ENCODE measurements at places on chromosomes 1 and 21.
A peak's percentile ranks its signal among the peaks of the same experiment; 100 is the strongest.

GRCh38 chr1:157993147-157993917 is at the start of gene KIRREL1:
KIRREL1 (plus strand) TSS chr1:157993645; CDS start chr1:157993677, 32 bp downstream.
- DNase-seq = no peak

DNA sequence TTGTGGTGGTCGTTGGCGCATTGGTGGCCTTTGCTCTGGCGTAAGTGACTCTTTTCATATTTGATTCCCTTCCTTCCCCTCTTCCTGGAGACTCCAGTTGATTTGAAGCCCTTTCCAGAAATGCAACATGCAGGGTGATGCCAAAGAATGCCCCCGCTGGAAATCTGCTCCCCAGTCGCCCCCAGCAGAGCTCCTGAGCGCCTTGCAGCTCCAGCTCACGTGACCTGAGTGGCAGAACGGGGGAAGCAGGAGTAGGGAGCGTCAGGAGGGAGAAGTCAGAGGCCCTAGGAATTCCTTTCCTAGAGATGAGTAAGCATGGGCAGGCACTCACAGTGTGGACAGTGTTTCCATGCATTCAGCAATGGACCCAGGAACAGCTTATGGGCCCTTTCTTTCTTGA is 255.9 kb downstream of the CACNA1E start:
- no peak for DNase-seq

- DNase-seq = no peak
These were observed 692.0 kb upstream of the NR5A2 start for GRCh38 chr1:199335496-199335895.

GRCh38 chr1:182493063-182493462 is 43.1 kb downstream of the RGSL1 start:
- no peak for DNase-seq

DNA sequence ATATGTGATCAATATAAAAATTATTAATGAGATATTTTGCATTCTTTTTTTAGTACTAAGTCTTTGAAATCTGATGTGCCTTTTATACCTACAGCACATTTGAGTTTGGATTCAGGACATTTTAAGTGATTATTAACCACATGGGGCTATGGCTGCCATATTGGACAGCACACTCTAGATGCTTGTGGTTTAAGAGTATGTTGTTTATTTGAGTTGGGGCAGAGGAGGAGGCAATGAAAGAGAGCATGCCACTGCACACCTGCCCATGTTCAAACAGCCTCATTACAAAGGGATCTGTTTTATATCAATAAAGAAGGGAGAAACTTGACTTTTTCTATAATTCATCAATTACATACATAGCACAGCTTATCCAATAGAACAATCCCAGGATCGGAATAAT is 99.4 kb upstream of the EDEM3 start:
- DNase-seq = no peak

DNA sequence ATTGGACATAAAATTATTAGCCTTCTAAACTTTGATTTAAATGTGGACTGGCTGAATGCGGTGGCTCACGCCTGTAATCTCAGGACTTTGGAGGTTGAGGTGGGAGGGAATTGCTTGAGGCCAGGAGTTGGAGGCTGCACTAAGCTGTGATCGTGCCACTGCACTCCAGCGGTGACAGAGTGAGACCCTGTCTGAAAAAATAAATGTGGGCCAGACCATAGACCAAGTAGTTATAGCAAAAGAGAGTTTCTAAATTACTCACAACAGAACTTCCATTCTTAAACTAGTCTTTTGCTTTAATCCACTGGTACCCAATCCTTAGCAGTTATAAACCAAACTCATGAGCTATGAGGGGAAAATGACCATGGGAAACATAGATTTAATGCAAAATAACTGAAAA is 35.2 kb downstream of the RAP1A start:
- no peak for DNase-seq

- peak; percentile 65 for DNase-seq
These were observed 350 bp upstream of the S100A6 start for GRCh38 chr1:153536012-153536670.

DNA sequence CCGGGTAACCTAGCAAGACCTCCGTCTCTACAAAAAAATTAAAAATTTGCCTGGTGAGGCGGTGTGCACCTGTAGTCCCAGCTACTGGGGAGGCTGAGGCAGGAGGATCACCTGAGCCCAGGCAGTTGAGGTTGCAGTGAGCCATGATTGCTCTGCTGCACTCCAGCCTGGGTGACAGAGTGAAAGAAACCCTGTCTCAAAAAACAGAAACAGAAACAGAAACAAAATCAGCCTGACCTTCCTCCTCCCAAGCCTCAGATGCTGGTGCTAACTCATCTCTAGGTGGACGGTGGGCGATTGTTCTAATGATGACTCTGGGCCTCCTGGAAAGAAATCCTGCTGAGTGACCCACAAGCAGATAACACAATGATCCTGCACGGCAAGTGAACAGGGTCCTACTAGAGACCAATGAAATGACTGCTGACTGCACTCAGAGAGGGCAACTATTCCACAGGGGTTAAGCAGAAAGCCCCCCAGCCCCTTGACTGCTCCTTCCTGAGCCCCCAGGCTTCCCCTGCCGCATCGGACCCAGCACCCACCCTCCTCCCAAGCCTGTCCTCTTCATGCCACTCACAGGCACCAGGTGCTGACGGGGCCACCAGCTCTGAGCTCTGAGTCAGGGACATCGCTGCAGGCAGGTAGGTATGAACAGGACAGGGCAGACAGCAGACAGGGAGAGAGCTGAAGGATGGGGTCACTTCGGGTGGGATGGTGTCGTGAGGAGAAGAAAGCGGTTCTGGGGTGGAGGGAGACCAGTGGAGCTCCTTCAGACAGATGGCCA is 27.8 kb upstream of the LRRC38 start:
- no peak for DNase-seq

DNA sequence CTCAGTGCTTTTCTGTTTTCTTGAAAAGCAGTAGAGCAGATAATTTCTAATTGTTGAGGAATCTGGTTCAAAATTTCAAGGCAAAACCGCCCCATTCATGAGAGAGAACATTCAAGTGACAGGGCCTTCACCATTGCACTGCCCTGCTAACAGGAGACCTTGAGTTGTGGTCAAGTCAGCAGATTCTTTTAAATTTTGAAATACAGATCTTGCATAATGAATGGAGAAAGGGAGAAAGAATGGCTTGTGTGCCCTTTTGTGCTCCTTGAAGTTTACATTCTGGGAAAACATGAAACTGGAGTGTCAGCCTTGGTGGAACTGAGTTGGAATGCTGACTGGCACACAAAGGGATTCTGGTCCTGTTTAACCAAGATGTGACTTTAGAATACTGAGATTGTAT is 164.5 kb upstream of the UBE2U start:
- DNase-seq = no peak

DNA sequence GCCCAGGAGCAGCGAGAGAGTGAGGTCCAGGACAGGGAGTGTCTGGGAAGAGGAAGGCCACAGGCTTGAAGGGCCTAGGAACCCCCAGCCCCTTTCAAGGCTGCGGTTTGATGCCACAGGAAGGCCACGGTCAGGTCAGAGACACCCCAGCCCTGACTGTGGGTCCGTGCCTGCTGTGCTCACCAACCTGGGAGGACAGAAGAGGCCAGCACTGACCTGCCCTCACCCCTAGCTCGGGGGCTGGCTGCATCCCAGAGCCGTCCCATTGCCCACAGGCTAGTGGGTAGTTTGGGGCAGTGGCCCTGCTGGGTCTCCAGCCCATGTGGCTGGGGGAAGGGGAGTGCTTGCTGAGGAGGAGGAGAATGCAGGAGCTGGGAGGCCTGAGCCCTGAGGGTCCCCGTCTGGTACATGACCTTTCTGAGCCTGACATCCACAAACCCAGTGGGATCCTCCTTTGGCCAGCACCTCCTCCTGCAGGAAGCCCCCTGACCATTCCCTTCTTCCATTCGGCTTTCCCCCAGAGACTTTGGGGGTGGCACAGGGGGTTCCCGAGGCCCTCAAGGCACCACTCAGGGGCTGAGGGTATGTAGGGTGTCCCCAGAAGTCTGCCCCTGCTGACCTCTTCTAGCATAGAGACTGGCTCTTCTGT is 54.3 kb downstream of the WNT9A start:
- DNase-seq = peak; percentile 2

DNA sequence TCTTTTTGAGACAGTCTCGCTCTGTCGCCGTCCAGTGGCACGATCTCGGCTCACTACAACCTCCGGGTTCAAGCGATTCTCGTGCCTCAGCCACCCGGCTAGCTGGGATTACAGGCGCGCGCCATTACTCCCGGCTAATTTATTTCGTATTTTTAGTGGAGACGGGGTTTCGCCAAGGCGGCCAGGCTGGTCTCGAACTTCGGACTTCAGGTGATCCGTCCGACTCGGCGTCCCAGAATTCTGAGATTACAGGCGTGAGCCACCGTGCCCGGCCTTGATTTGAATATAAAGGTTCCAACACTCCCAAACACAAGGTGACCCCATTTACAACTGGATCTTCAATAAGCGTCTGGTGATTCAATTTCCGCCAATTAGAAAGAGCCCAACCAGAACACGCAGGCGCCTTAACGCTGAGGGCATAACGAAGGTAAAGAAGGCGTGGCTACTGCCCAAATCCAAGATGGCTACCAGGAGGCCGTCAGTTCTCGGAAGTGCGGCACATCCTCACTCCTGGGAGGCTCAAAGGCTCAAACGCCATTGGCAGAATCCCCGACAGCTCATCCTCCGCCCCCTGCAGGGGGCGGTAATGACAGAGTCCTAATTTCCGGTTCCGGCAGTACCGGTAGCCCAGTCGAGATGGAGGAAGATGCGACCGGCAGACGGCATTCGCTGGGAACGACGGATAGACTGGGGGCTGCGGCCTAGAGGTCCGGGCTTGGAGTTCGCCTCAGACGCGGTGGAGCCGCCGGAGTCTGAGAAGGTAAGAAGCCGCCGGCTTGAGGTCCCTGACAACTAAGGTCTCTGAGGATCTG is at the start of gene SLC25A44:
Gene SLC25A44, plus strand, starts transcription at position 617 of the 812 bp plus-strand sequence. CDS start 5,744 bp downstream, outside the sequence.
- DNase-seq = peak; percentile 90

GRCh38 chr1:224900062-224900630 is 29.3 kb upstream of the DNAH14 start:
- no peak for DNase-seq

- DNase-seq = no peak
These were observed 15.7 kb downstream of the FTCD start for GRCh38 chr21:46139686-46140085.

DNA sequence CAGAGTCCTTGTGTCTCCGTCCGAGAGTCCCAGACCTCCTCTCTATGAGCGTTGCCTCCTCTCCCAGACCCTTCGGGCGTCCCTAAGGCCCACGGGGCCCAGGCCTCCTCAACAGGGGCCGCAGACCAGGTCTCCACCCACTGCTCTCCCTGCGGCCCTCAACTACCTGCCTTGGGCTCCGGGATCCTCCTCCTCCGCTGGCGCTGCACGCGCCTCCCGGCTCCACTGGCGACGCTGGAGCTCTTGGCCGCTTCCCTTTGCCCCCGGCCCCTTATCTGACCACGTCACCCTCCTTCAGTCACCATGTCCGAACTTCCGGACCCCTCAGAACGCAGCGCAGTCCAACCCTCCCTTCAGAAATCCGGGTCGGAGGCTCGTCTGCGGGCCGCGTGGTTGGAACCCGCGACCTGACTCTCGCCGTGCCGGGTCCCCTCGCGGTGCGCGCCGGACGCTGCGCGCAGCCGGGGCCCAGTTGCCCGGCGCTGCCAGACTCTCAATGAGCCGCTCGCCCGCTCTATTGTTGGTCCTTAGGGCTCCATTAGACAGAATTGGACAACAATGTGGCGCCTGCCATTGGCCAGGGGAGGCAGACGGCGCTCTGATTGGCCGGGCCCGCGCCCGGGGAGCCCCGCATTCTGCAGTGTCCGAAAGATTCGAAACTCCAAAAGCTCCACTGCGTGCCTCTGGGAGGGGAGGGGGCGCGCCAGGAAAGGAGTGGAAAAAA is at the start of gene DMRTA2:
Gene DMRTA2, minus strand, starts transcription at position 498 of the 724 bp plus-strand sequence. CDS start 1,907 bp downstream, outside the sequence.
- DNase-seq = no peak

GRCh38 chr1:213276236-213276635 is 225.2 kb downstream of the RPS6KC1 start:
- DNase-seq = no peak

- DNase-seq = no peak
These were observed 6.7 kb downstream of the PTTG1IP start for GRCh38 chr21:44866780-44867179.

GRCh38 chr1:88891951-88892340 is 579 bp upstream of the GTF2B start:
- no peak for DNase-seq

- no peak for DNase-seq
These were observed 982.3 kb downstream of the ADGRL2 start for GRCh38 chr1:82783044-82783443.

DNA sequence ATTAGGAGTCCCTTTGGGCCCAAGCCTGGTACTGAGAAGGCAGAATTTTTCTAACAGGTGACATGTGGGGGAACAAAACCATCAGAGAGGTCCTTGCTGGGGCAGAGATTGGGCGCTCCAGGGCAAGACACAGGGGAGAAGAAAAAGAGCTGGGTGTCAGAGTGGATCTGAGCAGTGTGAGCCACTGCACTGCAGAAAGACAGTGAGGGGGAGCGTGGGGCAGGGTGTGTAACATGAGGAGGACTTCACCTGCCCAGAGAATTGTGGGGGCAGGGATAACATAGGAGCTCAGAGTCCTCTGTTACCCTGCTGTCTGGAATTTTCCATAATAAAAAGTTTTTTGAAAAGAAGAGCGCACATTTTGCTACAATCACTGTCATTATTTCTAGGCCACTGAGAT is 25.5 kb upstream of the CSF3R start:
- DNase-seq = no peak

DNA sequence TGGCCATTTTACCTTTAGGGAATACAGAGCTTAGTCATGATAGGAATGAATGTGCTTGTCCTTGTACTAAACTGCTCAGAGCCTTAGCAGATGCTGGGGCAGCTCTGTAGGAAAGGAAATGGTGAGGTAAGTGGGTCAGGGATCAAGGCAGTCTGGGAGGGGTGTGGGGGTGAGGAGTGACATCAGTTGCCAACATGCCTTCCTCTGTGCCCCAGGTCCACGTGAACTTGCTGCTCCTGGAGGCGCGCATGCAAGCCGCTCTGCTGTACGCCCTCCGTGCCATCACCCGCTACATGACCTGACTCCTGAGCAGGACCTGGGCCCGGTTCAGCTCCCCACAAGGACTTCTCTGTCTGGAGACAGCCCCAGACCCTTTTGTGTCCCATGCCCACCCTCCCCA is 21.2 kb downstream of the SESN2 start:
- no peak for DNase-seq

DNA sequence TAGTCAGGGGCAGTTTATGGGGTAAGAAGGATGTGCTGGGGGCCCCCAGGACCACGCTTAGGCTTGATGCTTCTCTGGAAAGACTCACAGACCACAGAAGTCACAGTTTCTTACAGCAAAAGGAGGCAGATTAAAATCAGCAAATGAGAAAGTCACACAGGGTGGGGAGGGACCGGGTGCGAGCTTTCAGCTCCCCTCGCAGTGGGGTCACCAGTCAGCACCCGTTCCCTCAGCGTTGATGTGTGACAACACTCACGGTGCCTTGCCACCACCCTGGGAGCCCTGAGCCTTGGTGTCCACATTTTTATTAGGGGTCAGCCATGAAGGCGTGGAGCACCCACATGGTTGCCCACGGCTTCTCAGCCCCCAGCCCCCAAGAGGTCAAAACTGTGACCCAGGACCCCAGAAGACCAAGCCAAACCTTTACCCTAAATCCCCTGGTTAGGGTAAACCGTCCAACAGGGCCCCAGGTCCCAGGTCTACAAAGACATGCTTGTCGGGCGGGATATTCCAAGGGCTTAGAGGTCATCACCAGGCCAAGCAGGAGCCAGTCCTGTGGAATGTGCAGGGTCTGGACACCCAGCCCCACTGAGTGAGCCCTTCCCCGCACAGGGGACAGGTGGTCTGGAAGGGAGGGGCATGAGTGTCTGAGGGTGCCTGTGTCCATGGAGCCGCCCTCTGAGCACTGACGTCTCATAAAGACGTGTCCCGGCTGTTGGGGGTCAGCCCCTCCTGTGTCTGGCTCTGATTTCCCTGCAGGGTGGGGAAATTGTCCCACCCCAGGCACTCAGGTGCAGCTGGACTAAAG is 64.5 kb upstream of the ABCG1 start:
- DNase-seq = no peak

All from activated T-helper 1 cell treated with anti-CD3 and anti-CD28 coated beads, Interleukin-2, amount 50 U/mL, for 16 hours (primary cell).